ENCODE measurements at places on chromosomes 4 and X.
A peak's percentile ranks its signal among the peaks of the same experiment; 100 is the strongest.

- no peak for DNase-seq
Measured at GRCh38 chr4:71261001-71261400, 77.8 kb upstream of the SLC4A4 start.

DNA sequence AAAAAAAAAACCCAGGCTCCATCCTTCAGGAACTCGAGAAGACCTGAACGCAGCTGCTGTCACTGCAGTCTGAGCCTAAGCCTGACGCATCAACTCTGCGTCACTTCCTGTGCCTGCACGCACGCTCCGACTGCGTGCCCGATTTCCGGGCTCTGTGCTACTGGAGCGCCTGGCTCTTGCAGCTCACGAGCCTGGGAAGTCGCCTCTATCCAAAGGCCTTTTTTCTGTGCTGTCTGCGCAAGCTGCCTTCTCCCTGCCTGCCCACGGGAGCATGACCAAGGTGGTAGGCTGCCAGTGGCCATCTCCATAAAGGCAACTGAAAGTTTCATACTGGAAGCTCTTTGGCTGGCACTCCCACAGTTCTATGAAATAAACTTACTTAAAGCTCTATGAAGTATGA lies 9.9 kb upstream of the GASK1B start:
- no peak for DNase-seq

DNA sequence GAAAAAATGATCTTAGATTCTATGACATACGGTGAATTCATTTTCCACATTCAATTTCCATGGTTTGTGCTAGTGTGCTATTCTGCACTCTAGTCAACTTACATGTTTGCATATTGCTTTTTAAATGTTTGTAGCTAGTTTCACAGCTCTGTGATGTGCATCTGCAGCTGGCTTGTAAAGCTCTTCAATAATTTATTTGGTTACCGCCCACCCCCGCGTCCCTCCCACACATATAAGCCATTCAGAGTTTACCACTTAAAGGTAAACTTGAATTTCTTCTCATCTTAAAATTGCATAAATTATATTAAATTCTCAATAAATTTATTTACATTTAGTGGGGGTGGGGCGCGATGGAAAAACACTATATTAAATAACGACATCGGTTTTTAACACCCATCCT lies 291 bp upstream of the NBDY start:
- DNase-seq = peak; percentile 38

DNA sequence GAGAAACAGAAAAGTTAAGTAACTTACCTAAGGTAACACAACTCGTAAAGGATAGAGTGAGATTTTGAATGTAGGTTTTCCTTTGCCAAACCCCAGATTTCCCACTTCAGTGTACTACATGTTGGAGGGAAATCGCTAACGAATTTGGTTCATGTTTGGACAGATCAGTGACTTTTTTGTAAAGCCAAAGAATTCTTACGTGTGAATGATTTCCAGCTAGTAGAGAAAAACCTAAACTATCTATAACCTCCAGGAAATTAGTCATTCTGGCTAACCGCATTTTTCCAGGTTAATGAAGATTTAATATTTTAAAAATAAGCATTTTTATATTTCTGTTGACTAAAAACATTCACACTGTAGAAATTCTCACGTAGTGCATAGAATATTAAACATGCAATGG lies 7.2 kb downstream of the TENM3 start:
- no peak for DNase-seq

DNA sequence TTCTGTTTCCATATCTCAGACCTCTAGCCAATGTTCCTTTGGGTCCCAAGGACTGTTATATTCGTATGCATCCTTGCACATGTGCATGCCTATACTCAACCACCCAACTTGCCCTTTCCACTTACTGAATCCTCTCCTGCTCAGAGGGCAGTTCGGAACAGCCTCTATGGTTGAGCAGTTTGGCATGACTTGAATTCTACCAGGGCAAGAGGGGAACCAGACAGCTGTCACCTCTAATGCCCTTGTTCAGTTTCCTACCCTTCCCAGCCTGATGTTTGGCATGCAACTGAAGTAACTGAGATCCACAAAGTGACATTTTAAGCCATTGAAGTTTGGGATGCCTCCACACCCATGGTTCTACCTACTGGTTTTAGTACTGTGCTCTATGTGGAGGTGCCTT lies 17.5 kb downstream of the DRP2 start:
- no peak for DNase-seq

DNA sequence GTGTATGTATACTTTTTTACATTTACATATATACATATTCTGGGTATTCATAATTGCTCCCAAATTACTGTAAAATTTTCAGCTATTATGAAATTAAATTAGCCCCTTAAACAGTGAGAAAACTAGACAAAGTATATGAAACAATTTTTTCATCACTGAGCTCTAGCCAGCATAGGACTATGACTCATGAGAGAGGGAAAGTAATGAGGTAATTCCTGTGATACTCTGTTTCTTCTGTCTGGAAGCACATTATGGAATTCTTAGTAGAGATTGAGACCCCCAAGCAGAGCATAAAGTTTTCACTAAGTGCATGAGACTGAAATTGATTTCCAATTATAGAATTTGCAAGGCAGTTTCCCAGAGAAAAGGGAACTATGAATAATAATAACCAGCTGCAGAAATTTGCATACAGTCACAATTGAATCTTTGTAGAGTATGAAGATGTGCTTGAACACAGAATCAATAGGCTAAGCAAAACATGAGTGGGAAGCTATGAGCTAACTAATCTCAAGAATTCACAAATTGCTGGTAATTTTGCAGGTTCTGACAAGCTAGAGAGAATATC lies 779.3 kb downstream of the ARAP2 start:
- DNase-seq = no peak

DNA sequence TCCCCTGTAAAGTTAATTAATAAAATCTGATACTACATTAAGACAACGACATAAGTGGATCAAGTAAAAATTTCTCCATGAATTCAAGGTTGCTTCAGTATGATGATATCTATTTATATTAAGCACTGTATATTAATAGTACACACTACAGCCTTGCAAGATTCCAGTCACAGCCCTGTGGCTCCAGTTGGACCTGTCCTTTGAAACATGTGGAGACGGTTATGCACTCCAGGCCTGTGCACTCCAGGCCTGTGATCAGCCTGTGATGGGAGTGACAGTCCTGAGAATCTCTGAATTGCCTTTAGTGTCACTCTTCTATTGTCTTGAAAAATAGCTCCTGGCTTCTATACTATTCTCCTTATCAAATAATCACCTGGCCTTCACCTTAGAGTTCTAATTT lies 981.1 kb upstream of the AGA start:
- no peak for DNase-seq

GRCh38 chr4:141913928-141914327 lies 277.5 kb downstream of the IL15 start:
- DNase-seq = no peak

DNA sequence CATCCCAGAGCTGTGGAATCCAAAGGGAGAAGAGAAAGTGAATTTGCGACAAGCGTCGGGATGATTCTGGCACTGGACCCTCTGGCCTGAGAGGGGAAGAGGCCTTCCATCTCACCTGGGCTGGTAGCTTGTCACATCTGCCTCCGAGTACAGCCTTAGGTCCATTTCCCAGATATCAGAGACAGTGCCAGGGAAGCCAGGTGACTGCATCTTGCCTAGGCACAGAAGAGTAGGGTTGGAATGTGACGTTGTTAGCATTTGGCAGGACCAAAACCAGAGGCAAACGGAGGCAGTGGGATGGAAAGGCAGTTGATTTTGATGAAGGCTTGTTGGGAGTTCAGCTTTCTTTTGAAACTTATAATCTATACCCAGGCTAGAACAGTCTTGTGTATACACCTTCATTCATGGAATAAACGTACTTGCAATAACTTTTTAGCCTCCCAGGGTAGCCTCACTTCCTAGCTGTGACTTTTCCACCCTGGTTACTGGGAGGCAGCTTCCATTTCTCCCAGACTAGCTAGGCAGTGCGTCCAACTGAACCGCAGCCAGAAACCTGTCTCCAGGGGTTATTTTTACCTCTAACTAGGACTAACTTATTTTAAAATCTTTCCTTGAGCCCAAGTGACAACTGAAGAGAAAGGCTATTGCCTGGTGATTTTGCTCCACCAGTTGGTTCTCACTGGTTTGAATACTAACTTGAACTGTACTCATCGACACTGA lies 5.9 kb downstream of the SOD3 start:
- DNase-seq = no peak

DNA sequence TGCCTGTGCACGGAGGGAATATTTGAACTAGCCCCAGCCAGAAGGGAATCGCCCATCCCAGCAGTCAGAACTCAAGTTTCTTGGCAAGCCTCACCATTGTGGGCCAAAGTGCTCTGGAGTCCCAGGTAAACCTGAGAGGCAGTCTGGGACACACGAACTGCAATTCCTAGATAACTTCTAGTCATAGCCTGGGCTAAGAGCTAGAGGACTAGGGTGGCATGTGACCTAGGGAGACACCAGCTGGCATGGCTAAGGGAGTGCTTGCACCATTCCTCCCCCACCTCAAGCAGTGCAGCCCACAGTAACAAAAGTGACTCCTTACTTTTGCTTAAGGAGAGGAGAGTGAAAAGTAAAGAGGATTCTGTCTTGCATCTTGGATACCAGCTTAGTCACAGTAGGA lies 935.2 kb downstream of the DMD start:
- DNase-seq = no peak

DNA sequence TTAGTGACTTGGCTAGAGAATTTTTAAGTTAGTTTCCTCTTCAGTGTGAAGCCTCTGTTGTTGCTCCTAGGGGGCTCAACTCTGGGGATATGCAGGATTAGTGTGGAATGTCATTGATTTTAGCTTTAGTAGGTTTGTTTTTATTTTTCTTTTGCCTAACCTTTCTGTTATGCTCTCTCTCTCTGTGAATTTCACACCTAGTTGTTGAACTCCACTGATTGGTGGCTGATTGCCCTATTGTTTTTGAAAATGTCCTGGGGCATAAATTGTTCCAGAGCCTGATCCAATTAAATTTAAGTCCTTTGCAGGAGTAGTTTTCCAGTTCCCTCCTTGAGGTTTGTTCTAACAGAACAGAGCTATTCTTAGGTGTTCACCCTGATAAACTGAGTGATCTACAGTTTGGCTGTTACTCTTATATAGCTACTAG lies 393.3 kb upstream of the CTSO start:
- peak; percentile 6 for DNase-seq

Measured in astrocyte of the hippocampus (primary cell).